ENCODE measurements at places on chromosomes 5 and 9.

GRCh38 chr5:32014096-32014745 is 159.9 kb downstream of the GOLPH3 start:
- no peak for DNase-seq

GRCh38 chr5:178152491-178153444 is 917 bp downstream of the NHP2 start:
- DNase-seq, result no peak

DNA sequence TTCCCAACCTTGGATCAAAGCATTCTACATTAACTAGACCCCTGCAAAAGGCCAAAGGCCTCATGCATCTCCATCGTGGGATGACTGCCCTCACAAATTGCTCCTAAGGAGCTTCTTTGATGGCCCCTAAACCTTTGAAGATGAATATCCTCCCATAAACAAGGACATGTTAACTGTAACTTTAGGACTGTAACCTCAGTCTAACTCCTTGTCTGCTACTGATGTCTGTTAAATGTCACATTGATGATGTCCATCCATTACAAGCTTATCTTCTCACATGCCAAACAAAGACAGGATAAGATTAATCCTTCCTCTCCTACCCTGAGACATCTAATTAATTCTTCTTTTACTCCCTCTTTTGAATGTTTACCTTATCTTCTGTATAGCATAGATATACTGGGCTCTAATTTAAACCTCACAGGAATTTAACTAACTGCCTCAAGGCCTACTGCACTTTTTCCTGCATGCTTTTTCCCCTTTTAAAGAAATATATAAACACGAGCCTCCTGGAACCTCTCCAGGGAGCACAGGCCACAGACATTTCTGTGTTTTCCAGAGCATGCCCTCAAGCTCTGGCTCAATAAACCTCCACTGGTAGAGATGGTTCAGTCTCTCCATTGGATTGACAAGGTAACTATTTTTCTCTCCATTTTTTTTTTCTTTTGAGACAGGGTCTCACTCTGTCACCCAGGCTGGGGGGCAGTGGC is 90.6 kb upstream of the SLC25A48 start:
- DNase-seq, result no peak

GRCh38 chr9:70940605-70941004 is 180.8 kb downstream of the TRPM3 start:
- no peak for DNase-seq

DNA sequence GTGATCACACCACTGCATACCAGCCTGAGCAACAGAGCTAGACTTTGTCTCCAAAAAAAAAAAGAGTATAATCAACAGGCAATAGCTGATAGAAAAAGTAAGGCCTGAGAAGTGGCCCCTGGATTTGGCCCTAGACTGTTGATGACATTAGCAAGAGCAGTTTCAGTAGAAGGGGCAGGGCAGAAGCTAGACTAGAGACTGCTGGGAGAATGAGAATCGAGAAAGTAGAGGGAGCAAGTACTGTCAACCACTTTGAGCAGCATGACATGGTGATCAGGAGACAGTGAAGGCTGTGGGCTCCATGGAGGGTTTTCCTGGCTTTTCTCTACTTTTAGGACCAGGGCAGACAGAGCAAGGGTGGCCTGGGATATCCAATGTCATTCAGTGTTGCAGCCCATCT is 34.9 kb upstream of the B4GALT1 start:
- DNase-seq, result no peak

- DNase-seq, result no peak
Measured at GRCh38 chr5:125054146-125054545, 307.7 kb upstream of the ZNF608 start.

- no peak for DNase-seq
Measured at GRCh38 chr5:85311536-85311935, 926.9 kb upstream of the EDIL3 start.

DNA sequence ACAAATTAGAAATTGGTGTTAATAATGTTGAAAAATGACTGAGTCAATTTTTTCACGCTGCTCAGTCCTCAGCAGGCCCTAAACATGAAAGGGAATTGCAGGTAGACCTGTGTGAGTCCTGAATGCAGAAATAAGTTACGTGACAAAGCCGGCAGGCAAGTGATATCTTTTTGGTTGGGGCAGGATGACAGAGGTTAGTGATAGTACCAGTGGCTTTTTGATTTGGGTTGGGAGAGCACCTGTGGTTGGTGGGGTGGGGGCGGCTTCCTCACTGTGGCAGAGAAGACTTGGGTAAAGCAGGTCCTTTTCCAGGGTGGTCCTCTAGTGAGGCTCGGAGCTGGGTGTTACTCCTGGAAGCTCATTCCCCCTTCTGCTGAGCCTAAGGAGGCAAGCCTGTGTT is 164.7 kb downstream of the TMEM167A start:
- no peak for DNase-seq

DNA sequence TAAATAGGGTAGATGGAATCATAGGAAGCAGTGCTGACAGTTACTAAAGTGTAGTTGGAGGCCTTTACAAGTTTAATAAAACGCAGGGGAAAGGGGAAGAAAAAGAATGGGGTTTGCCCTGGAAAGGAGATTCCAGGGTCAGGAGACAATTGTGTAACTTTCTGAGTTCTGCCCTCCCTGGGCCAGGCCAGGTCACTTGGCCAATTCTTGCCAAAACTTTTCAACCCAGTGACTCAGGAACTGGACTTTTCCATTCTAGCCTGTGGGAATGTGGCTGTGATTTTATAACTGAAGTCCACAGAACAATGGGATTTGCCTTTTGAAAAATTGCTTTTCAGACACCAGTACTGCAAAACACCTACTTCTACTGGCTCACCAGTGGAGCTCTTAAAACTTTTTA is 289.8 kb upstream of the ANKRD55 start:
- no peak for DNase-seq

GRCh38 chr9:130172161-130172857 is at the start of gene NCS1:
Gene NCS1, plus strand, starts transcription at chr9:130172404. Its CDS starts 260 bp downstream, at chr9:130172664.
- DNase-seq, result peak; percentile 45

DNA sequence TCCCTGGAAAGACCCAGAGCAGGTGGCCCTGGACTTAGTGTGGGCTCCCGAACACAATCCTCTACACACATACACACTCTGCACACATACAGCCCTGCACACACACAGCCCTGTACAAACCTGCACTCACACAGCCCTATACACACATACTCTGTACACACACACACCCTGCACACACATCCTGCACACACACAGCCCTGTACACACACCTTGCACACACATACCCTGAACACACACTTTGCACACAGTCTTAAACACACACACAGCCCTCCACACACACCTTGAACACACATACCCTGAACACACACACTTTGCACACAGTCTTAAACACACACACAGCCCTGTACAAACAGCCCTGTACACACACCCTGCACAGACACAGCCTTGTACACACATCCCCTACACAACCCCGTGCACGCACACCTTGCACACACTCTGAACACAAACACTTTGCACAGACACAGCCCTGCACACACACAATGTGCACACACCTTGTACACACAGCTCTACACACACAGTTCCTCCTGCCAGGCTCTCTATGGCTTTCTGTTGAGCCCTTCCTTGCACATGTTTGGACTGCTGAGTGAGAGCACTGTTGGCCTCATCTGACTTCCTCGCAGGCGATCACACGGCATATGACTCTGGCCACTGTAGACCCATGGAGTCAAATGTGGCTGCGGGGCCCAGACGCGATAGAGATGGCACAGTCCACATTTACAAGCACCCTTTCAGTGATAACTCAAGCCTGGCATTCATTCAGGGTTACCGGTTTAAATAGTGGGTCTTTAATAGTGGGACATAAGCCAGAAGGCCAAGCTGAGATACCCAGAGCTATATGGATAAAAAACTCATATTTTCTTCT is 245.7 kb upstream of the IRX1 start:
- no peak for DNase-seq

GRCh38 chr5:134003817-134004625 is 754 bp downstream of the VDAC1 start:
- DNase-seq, result peak; percentile 41

DNA sequence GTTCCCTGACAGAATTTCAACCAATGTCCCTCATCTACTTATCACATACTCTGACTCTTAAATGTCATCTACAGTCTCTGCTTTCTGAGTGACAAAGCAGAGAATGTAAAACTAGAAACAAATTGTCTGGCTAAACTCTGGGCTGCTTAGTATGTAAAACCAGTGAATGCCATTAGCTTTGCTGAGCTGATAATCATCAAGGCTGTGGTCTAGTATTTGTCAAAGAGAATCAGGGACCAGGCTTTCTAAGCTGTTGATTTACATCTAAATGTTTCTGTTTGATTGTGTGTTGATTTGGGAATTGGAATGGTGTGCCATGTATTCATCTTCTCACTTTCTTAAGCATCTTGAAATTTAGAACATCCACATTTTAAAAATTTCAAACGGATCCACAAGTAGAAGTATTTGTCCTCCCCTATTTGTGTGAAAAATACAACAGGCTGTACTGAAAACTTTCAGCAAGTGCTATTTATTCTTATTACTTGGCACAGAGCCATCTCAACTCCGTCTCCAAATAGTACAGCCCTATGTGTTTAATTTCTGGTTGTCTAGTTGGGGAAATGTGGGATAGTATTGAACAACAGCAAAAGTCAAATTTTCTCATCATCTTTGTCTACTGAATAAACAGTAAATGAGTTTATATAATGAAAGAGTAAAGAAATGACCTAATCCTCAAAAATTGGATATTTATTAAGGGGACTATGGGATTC is 251.5 kb downstream of the KCTD16 start:
- no peak for DNase-seq

- no peak for DNase-seq
Measured at GRCh38 chr9:89177012-89177943, 1.3 kb downstream of the SHC3 start.

GRCh38 chr9:71895117-71895516 is 15.9 kb downstream of the ABHD17B start:
- no peak for DNase-seq

GRCh38 chr9:96137671-96138429 is 164.1 kb downstream of the HSD17B3 start:
- no peak for DNase-seq

- DNase-seq, result no peak
Measured at GRCh38 chr5:137199966-137200365, 299.2 kb downstream of the SPOCK1 start.

- DNase-seq, result no peak
Measured at GRCh38 chr5:71778678-71779276, 59.7 kb downstream of the CARTPT start.

DNA sequence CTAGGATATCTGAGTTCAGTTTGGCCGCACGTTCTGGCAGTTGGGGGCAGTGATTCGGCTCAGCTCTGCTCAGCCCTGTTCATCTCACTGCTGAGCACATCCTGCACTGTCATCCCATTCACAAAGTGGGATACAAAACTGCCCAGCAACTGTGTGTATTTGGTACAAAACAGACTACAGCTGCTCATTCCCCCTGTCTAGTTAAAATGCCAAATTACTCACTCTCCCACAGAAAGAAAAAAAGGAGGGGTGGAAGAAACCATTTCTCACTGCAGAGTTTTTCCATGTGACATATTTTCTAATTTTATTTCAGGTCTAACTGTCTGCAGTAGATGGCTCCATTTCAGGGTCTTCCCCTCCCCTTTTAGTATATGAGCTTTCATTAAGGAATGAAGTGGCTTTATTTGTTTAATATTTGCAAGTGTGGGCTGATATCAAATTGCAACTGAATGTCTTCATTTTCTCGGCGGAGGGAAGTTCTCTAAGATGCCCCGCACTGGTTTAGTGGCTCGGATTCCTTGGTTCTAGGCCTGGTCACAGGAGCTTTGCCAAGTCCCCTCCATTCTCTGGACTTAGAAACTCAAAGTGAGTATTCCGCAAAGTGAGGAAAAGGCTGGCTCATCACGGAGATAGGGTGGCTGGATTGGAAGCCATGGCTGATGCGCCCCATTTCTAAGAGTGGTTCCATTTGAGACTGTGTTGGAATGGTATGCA is 14.7 kb downstream of the COL15A1 start:
- DNase-seq, result no peak

- DNase-seq, result no peak
Measured at GRCh38 chr5:80985600-80986228, 25.6 kb downstream of the RASGRF2 start.

DNA sequence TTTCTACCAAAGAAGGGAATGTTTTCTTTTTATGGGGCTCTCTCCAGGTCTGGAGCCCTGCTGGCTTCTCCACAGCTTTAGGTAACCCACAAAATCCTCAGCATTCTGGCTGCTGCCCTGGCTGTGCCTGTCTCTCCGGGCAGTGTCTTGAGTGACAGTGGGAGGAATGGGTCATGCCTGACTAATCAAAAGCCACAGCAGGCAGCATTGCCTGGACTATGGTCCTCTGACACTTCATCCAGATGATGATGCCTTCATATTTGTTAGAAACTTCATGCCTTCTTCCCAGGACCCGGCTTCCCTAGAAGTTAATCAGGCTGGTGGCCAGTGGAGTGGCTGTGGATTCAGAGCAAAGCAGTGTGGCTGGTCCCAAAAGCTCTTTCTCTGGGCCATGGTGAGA is 32.2 kb upstream of the TGFBI start:
- DNase-seq, result no peak

DNA sequence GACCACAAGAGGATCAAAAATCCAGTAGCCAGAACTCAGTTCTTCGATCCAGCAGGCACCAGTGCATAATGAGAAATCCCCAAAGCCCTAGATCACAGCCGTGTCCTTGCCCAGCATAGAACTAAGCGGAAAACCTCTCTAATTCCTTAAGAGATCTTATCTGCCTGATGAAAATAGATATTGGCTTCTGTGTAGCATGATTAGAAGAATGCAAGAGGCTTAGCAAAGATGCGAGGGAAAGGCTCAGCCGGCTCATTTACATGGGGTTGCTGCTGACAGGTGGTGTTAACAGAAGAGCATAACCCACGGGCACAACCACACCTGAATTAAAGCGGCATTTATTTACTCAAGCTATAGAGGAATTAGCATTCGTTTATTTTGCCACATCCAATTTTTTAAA is 400.0 kb upstream of the ADAMTS16 start:
- no peak for DNase-seq

DNA sequence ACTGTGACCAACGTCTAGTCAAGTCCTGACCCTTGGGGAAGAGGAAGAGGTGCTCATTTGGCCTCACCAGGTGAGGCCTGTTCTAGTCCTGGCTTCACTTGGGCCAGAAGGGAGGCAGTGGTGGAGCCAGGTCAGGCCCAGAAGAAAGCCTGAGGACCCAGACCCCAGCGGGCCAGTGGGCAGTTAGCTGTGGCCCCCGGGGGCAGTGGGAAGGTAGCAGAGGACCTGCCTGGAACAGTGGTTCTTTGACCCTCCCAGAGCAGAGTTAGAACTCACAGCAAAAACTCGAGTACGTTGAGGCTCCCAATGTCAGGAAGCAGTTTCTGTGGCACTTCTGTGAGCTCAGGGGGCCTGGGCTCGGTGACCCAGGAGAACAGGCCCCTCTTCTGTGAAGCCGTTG is 66.0 kb upstream of the GARNL3 start:
- no peak for DNase-seq
